Stimulated activated CD8-positive, alpha-beta memory T cell treated with anti-CD3 and anti-CD28 coated beads, Interleukin-2, amount 100 ng/mL, for 1 hour (primary cell): ENCODE measurements at places on chromosomes 2 and 18.

DNA sequence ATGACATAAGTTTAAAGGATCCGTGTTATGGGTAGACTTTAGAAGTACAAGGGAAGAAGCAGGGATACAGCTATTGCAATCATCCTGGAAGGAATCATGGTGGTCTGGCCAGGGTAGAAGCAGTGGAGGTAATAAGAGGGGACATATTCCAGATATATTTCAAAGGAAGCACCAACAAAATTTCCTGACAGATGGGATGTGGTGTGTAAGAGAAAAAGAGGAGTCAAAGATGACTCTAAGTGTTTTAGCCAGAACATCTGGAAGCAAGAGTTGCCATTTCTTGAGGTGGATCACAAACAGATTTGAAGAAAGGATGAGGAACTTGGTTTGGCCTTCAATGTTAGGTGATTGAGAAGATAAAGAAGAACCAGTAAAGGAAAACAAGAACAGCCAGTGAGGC lies 133.1 kb upstream of the CTAGE1 start:
- no peak for DNase-seq

DNA sequence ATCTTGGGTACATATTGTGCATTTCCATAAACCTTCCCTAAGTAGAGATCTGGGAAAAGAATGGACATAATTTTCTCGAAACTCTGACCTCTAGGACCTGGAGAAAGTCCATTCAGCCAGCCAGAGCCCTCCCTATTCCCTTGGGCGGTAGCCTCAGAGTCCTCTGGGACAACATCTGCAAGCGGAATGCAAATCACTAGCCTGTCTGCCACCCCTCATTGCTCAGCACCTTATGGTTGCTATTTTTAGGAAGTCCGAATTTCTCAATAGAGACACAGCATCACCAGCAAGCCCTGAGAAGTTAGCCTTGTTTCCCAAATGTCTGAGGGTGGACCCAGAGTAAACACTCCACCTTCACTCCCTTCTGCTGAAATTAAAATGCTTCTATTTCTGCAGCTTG lies 17.6 kb upstream of the CD28 start:
- DNase-seq = no peak

- DNase-seq = no peak
Observed at GRCh38 chr2:225112362-225113126, 70.3 kb upstream of the DOCK10 start.

- no peak for DNase-seq
Observed at GRCh38 chr2:156309167-156309566, 23.4 kb downstream of the NR4A2 start.

DNA sequence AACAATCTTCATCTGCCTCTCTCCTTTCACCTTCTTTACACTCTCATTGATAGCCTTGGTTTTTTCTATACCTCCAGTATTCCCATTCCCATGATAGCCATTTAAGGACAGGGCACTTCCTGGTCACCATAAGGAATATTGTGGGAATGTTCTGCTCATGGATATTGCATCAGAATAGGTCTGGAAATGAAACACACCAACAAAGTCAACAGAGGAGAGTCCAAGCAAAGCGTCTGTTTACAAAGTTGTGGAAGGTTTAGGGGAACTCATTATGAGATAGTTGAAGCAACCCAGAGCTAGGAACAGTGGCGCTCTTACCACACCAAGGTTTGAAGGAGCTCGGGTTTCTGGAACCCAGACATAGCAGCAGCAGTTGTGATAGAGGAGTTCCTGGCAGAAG lies 150.3 kb upstream of the TNP1 start:
- no peak for DNase-seq

DNA sequence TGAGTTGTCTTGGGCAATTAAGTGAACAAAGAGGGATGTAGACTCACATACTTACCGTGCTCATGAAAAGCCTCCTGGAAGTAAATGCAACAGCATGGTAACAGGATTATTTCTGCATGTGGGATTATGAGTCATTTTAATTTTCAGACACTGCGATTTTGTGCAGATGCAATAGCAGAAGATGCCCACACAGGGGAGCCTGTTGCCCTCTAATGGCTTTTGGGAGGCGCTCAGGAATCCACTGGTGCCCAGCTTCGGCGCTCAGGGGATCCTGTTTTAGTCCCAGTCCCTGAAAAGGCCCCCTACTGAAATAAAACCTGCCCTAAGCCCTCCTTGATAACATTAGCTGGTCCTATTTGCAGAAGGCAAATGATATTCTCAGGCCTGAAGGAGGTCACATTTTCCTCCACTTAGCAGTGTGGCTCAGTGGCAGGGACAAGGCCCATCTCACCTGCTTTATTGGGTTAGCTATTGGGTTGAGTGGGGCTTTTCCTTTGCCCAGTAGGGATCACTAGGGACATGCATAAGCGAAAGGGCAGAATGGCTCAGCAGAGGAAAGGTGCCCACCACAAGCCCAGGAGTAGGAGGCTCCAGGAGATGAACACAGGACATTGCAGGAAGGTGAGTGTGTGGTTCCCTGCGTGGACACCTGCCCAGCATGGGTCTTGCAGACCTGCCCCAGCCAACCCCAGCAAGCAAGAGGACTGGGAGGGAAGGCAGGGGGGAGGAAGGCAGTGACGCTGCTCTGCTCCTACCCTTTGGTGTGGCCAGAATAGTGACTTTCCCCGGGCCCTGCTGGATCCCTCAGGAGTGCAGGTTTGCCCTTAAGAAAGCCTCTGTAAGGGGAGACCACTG lies 26.5 kb upstream of the KCNS3 start:
- DNase-seq = no peak

DNA sequence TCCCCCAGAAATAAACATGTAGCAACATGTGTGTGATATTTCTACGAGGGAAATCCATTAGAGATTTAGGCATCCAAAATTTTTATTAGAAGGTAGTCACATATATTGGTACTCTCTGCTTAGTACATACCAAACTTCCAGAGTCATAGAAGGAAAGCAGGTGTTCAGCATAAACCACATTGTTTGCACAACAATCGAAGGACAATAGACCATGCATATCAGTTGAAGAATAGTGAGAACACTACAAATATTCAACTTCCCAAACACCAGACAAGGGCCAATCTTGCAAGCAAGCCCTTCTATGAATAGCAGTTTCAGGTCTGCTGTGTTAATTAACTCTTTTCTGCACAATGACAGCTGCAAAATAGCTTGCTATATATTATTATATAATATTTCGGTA lies 702.2 kb downstream of the ERBB4 start:
- no peak for DNase-seq

GRCh38 chr18:36389811-36390581 lies 92.5 kb downstream of the FHOD3 start:
- no peak for DNase-seq
